Posterior cingulate gyrus (tissue), 11 donors: ENCODE measurements at places on chromosomes 7 and 10.

DNA sequence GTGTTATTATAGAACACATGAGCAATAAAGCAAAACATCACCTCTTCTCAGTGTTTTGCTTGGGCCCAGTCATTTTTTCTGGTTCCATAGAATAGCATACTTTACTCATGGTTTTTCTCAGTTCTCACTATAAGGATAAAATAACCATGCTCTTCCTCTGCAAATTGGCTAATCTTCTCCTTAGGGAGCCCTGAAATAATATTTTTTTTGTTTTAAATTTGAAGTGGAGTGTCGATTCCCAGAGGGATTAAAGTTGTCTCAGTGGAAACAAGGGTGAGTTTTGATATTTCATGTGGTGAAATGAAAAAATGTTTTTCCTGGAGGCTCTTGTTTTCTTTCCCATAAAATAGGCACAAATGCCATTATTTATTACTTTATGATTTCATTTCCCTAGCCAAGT is 127.3 kb downstream of the NOC3L start:
- DNase-seq = no peak

GRCh38 chr10:43596546-43596945 is 9.7 kb upstream of the ZNF485 start:
- DNase-seq = no peak

- no peak for DNase-seq
Observed at GRCh38 chr10:47368431-47369180, 15.5 kb downstream of the ZNF488 start.

GRCh38 chr7:74254858-74255379 is 720 bp upstream of the RFC2 start:
- no peak for DNase-seq

GRCh38 chr7:25279705-25280104 is 51.4 kb upstream of the NPVF start:
- no peak for DNase-seq

- no peak for DNase-seq
Observed at GRCh38 chr10:73497623-73498022, 1.8 kb upstream of the PPP3CB start.

- DNase-seq = no peak
Observed at GRCh38 chr7:47758546-47758945, 176.6 kb upstream of the TNS3 start.

DNA sequence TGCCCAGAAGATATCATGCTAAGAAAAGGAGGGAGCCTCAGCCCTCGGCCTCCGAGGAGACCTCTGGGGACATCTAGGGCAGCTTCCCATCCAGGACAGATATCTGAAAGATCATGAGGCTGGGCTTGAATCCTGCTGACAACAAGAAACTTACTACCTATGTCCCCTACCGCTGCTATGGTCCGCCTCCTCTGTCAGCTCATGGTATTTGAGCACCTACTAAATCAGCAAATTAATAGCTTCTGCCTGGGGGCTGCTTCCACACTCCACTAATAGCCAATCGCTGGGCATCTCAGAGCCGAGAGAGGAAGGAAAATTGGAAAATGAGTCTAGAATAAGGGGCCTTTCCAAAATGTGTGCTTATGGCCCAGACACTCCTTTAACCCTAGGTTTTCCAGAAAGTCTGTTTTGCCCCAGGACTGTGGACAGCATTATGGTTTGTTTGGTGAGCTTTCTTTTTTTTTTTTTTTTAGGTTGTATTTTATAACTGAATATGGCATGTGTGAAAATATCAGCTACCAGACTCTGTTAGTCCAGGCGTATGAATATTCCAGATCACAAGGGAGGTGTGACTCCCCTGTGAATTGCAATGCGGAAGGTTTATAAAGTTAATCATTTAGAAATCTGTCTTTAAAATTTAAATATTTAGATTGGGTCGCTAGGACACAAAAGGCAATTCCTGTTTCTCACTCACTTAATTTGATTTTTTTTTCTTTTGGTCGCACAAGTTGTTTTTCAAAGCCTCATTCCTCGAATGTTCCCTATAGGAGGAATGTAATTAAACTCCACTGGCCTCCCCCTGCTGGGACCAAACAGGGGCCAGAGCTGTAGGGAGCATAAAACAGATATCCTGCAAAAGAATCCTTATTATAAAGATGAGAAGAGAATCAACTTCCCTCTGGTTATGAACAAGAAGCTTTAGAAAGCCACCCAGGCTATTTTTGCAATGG is 89.4 kb downstream of the PARP12 start:
- DNase-seq = no peak

DNA sequence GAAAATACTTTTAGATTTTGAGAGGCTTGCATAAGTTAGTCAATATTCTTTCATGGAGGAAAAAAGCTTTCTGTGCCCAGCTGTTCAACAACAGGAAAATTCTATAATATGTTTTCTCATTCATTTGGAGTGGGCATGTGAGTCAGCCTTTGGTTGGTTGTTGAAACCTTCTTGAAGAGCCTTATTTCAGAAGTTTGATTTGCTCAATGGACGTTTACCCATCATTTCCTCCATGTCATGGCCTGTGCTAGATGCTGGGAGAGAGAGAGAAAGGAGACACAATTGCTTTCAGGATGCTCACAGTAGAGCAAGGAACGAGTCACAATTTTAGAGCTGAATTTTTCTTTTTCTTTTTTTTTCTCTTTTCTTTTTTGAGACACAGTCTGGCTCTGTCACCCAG is 181.7 kb downstream of the PRKCQ start:
- no peak for DNase-seq

GRCh38 chr10:8418631-8419030 is 364.1 kb downstream of the GATA3 start:
- no peak for DNase-seq
